ENCODE measurements at places on chromosomes 4 and X. TPM values are rescaled to one million over a fixed set of nuclear protein-coding genes. Genes with fewer than 3 reads are reported as not detected.

Gene SPANXA2
- not detected for total RNA-seq

Gene LDB2
- total RNA-seq, result 20.3 TPM

Gene SHROOM2
- total RNA-seq, result 8.5 TPM

Gene GBA3
- 34.2 TPM for total RNA-seq

- no peak for DNase-seq
- H3K27ac ChIP-seq, result no peak overlapping the region
- no peaks in the 10 kb centered on the region for H3K27me3 ChIP-seq
- H3K36me3 ChIP-seq, result no peaks in the 10 kb centered on the region
- no peak overlapping the region for H3K4me3 ChIP-seq
Measured at GRCh38 chr4:4519297-4519894, 22.5 kb downstream of the STX18 start.

DNA sequence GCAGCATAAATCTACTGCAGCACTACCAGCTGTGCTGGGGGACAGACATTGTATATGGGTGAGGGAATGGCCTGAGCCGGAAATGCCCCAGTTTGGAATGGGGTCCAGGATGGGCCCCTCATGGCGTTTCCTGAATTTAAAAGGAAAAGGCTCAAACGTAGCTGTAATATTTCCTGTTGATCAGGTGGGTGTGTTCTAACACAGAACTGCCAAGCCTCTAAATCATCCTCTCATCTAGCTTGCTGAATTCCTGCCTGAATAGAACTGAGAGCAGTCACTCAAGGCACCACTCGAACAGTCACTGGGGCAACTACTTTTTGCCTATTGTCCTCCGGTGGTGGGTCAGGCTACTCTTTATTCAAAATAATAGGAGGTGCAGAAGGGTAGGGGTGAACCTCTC lies 28.7 kb downstream of the ADH6 start:
- no peaks in the 10 kb centered on the region for H3K4me1 ChIP-seq
- H3K36me3 ChIP-seq, result no peaks in the 10 kb centered on the region
- H3K27ac ChIP-seq, result no peak overlapping the region
- no peaks in the 10 kb centered on the region for H3K27me3 ChIP-seq
- no peak overlapping the region for H3K4me3 ChIP-seq

- H3K4me3 ChIP-seq, result no peak overlapping the region
- no peak overlapping the region for H3K27ac ChIP-seq
- no peak for DNase-seq
- no peaks in the 10 kb centered on the region for H3K4me1 ChIP-seq
Measured at GRCh38 chrX:16739574-16739973, 20.2 kb downstream of the SYAP1 start.

DNA sequence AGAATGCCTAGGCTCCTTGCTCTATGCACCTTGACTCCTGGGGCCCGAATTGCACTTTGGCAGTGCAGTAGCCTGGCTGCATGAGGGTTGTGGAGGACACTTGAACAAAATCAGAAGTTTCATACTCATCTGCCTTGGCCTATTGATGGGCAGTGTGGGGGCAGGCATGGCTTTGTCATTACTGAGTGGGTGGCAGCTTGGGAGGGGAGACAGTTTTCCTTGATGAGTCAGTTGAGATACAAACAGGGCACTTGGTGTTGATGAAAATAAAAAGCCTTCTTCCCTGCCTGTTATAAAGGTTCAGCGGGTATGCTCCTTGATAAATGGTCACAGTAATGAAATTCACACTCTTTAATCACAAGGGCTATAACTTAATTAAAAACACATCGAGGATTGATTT lies 126.8 kb upstream of the MAMLD1 start:
- H3K27ac ChIP-seq, result no peak overlapping the region
- no peak overlapping the region for H3K4me3 ChIP-seq
- H3K4me1 ChIP-seq, result no peaks in the 10 kb centered on the region
- H3K36me3 ChIP-seq, result no peaks in the 10 kb centered on the region

- DNase-seq, result no peak
- no peaks in the 10 kb centered on the region for H3K36me3 ChIP-seq
- peaks cover 4% of the 10 kb centered on the region for H3K4me1 ChIP-seq
- H3K27me3 ChIP-seq, result no peaks in the 10 kb centered on the region
Measured at GRCh38 chrX:132909643-132910042, 48.8 kb downstream of the HS6ST2 start.

GRCh38 chrX:131257367-131257766 lies 31.7 kb downstream of the IGSF1 start:
- DNase-seq, result peak; percentile 15
- H3K27ac ChIP-seq, result no peak overlapping the region
- H3K4me3 ChIP-seq, result no peak overlapping the region
- no peaks in the 10 kb centered on the region for H3K27me3 ChIP-seq
- no peaks in the 10 kb centered on the region for H3K36me3 ChIP-seq

DNA sequence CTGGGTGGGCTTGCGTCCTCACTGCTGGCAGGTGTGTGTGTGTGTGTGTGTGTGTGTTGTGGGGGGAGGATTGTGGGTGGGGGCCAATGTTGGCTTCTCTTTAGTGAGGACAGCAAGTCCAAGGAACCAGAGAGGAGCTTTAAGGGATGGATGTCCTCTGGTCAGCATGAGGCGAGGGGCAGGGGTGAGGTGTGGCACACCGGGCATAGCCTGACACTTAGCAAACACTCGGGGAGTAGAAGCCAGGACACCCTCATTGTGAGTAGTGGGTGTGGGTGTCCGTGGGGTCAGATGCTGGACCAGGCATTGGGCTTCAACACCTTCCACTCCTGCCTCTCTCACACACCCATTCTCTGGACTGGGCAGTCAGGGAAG lies 2.8 kb downstream of the SORCS2 start:
- peaks cover 7% of the 10 kb centered on the region for H3K4me1 ChIP-seq
- H3K27me3 ChIP-seq, result peaks cover 30% of the 10 kb centered on the region
- DNase-seq, result no peak
- H3K27ac ChIP-seq, result no peak overlapping the region
- no peak overlapping the region for H3K4me3 ChIP-seq

- H3K27ac ChIP-seq, result no peak within 1 kb of the TSS
- no peaks in the 10 kb centered on the region for H3K4me1 ChIP-seq
- no peaks in the 10 kb centered on the region for H3K27me3 ChIP-seq
- H3K36me3 ChIP-seq, result no peaks in the 10 kb centered on the region
Measured at GRCh38 chr4:76023389-76023788, at the start of gene CXCL10. CXCL10 (minus strand) TSS chr4:76023497; CDS start chr4:76023431, 66 bp downstream.

- no peak for DNase-seq
- no peak overlapping the region for H3K4me3 ChIP-seq
- no peaks in the 10 kb centered on the region for H3K36me3 ChIP-seq
- no peaks in the 10 kb centered on the region for H3K4me1 ChIP-seq
- H3K27ac ChIP-seq, result no peak overlapping the region
Measured at GRCh38 chr4:10581022-10581421, 103.5 kb downstream of the CLNK start.

GRCh38 chr4:184355111-184355604 lies 119.2 kb downstream of the IRF2 start:
- peaks cover 23% of the 10 kb centered on the region for H3K4me1 ChIP-seq
- H3K36me3 ChIP-seq, result no peaks in the 10 kb centered on the region

DNA sequence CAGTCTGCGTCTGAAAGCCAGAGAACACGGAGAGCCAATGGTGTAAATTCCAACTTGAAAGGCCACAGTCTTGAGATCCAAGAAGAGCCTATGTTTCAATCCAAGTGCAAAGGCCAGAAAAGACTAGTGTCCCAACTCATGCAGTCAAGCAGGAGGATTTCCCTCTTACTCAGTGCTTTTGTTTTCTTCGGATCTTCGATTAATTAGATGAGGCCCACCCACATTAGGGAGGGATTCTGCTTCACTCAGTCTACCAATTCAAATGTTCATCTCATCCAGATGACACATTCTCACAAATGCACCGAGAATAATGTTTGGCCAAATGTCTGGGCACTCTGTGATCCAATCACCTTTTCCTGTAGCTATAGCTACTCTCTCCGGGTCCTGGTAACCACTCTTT lies 91.5 kb upstream of the S100G start:
- no peak overlapping the region for H3K4me3 ChIP-seq
- H3K4me1 ChIP-seq, result peaks cover 4% of the 10 kb centered on the region
- DNase-seq, result no peak

DNA sequence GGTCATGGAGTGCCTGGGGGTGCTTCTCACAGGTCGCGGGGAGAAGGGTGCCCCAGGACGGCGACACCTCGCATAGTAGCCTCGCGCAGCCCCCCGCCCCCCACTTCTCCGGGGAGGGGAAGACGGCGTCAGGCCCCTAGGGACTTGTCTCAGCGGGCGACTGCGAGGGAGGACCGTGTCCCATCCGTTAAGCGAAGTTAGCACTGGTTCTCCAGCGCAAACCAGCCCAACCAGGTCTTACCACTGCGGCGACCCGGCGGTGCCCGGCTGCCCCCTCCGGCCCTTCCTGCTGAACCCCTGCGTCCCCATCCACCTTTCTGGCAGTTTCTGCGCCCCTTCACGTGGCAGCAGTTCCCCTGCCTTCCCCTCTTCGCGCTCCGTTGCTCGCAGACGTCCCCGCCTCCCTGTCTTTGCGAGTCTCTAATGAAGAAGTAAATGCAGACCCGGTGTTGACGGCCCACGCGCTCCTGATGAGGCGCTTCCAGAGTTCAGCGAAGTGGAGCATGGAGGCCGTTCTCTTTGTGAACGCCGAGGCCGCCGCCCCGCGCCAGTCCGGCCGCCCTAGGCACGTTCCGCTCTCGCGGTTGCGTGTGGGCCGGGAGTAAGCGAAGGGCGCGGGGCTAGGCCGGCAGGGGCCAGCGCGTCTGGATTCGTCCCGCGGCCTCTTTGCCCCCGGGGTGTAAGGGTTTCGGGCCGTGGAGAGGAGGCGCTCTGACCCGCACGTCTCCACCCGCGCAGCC lies 3.0 kb downstream of the SLIT2 start:
- peaks cover 5% of the 10 kb centered on the region for H3K4me1 ChIP-seq
- DNase-seq, result peak; percentile 46
- peak overlapping the region; percentile 83 for H3K4me3 ChIP-seq
- no peak overlapping the region for H3K27ac ChIP-seq
- no peaks in the 10 kb centered on the region for H3K36me3 ChIP-seq
- peaks cover 23% of the 10 kb centered on the region for H3K27me3 ChIP-seq

- peaks cover 4% of the 10 kb centered on the region for H3K4me1 ChIP-seq
- DNase-seq, result no peak
- H3K27ac ChIP-seq, result no peak overlapping the region
- H3K36me3 ChIP-seq, result no peaks in the 10 kb centered on the region
- no peaks in the 10 kb centered on the region for H3K27me3 ChIP-seq
Measured at GRCh38 chrX:54049801-54050200, 5.5 kb upstream of the PHF8 start.

GRCh38 chr4:152463562-152463961 lies 72.3 kb downstream of the FBXW7 start:
- peaks cover 7% of the 10 kb centered on the region for H3K4me1 ChIP-seq
- H3K27ac ChIP-seq, result peak overlapping the region; percentile 1
- H3K4me3 ChIP-seq, result no peak overlapping the region
- no peaks in the 10 kb centered on the region for H3K36me3 ChIP-seq
- DNase-seq, result no peak

DNA sequence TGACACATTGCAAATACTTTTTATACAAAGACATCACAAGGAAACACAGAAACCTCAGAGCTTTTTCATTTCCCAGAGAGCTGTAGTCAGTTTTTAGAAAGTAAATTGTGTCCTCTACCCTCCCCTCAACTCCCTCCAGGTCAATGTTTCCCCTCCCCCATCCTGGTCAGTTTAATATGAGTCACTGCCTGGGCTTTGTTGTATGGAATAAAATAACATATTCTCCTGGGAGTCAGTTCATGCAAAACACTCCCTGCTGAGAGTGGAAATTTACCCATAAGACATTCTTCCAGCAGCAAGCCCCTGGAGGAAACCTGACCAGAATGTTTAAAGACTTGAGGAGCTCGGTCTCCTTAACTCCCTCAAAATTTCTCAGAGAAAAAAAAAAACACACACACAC lies 270.1 kb upstream of the LDB2 start:
- H3K4me1 ChIP-seq, result peaks cover 6% of the 10 kb centered on the region
- H3K4me3 ChIP-seq, result no peak overlapping the region
- H3K27ac ChIP-seq, result no peak overlapping the region
- H3K36me3 ChIP-seq, result no peaks in the 10 kb centered on the region

- peak; percentile 81 for DNase-seq
- no peaks in the 10 kb centered on the region for H3K36me3 ChIP-seq
- H3K27ac ChIP-seq, result no peak overlapping the region
- peaks cover 20% of the 10 kb centered on the region for H3K4me1 ChIP-seq
- H3K27me3 ChIP-seq, result peaks cover 20% of the 10 kb centered on the region
- H3K4me3 ChIP-seq, result no peak overlapping the region
Measured at GRCh38 chr4:8267077-8267476, 2.5 kb upstream of the HTRA3 start.

DNA sequence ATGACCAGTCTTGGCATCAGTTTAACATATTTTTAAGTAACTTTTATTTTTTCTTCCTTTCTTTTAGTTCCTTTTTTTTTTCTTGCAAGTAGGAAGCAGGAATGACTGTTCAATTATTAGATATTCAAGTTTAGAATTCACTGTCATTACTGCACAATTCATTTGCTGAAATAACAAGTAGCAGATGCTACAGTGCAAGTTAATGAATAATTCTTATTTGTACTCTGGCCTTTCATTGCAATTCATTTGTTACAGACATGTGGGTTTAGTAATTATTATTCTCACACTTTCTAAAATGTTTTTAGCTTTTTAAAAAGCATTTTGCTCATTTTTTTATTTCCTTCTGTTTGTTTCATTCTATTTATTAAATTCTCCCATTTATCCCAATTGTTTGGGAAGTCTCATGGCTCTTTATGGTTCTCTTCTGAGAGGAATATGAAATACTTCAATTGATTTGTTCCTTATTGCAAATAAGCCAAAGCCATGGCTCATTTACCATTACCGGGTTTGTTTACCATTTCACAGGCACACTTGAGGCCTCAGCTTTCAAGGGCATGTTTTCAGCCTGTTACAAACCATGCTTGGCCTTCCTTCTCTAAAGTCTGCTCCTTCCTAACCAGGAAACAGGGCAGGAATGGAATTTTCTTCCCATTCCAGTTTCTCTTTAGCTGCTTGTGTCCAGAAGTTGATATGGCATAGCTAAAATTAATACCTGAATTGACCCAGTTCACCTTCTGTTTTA lies 4.6 kb upstream of the DCAF4L1 start:
- no peak for DNase-seq
- no peaks in the 10 kb centered on the region for H3K27me3 ChIP-seq
- H3K4me1 ChIP-seq, result no peaks in the 10 kb centered on the region
- no peak overlapping the region for H3K4me3 ChIP-seq
- H3K27ac ChIP-seq, result no peak overlapping the region

DNA sequence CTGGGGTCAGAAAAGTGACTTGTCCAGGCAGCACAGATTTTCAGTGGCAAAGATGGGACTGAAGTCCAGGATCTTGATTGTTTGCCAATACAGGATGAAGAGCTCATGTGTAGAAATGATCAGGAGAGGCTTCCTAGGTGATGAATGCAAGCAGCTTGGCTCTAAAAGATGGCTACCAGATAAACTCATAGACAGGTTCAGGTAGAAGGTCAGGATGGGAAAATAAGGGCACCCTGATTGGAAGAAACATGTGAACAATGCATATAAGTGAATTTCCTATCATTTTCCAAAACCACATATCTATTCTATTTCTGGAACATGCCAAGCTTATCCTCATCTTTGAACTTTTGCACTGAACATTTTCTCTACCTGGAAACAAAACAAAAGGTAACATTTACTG lies 87.7 kb downstream of the FAM13A start:
- no peaks in the 10 kb centered on the region for H3K27me3 ChIP-seq
- no peak for DNase-seq
- peaks cover 4% of the 10 kb centered on the region for H3K4me1 ChIP-seq
- H3K36me3 ChIP-seq, result no peaks in the 10 kb centered on the region
- peak overlapping the region; percentile 46 for H3K27ac ChIP-seq
